ENCODE measurements at places on chromosomes 7 and 10. TPM values are rescaled to one million over a fixed set of nuclear protein-coding genes. Genes with fewer than 3 reads are reported as not detected.

- no peak for DNase-seq
- peaks cover 21% of the 10 kb centered on the region for H3K4me1 ChIP-seq
- no peak overlapping the region for H3K27ac ChIP-seq
- H3K4me3 ChIP-seq = no peak overlapping the region
Observed at GRCh38 chr7:55087521-55087961, 68.7 kb downstream of the EGFR start.

DNA sequence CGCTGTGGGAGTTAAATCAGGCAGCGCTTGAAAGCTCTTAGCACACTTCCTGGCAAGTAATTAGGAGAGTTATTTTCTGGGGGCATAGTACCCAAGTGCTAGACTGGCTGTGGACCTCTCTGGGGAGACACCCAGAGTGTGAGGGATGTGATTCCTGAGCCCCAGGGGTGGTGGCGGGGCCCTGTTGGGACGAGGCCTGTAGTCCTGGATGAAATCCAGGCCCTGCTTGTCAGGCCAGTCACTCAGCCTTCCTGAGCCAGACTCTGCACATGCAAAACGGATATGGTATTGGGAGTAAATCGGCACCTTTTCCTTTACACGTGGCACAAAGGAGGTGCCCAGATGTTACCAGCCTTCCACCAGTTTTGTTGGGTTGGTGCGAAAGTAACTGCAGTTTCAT is 31.2 kb downstream of the TRRAP start:
- no peak for DNase-seq
- no peaks in the 10 kb centered on the region for H3K4me1 ChIP-seq
- H3K27ac ChIP-seq = no peak overlapping the region
- no peaks in the 10 kb centered on the region for H3K27me3 ChIP-seq
- H3K36me3 ChIP-seq = peaks cover 35% of the 10 kb centered on the region

The MOGAT3 gene
- not detected for total RNA-seq

GRCh38 chr7:111089822-111090426 is 1.0 kb upstream of the LRRN3 start:
- H3K4me3 ChIP-seq = no peak overlapping the region
- no peaks in the 10 kb centered on the region for H3K27me3 ChIP-seq
- peaks cover 26% of the 10 kb centered on the region for H3K4me1 ChIP-seq
- H3K27ac ChIP-seq = no peak overlapping the region

The SFRP5 gene
- total RNA-seq = 81.0 TPM

DNA sequence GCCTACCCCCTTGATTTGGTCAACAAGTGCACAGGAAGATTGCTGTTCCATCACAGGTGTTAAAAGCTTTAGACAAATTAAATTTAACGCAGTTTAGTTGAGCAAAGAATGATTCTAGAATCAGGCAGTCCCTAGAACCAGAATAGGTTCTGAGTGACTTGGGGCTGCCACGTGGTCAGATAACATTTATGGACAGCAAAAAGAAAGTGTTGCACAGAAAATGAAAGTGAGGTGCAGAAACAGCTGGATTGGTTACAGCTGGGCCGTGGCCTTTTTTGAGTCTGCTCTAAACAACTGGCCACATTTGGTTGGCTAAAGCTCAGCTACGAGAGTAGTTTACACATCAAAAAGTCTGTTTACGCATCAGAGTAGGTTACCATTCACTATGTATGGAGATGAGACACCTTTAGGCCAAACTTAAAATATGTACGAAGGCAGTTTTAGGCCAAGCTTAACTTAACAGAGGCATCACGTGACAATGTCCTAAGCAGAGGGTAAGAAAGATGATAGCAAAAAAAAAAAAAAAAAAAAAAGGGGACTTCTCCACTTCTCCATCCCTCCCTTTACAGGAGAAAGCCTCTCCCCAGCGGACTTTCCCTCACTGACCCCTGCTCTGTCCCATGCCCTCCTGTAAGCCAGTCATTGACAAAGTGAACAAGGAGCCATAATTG is 133.2 kb upstream of the PRR15 start:
- no peaks in the 10 kb centered on the region for H3K27me3 ChIP-seq
- H3K36me3 ChIP-seq = no peaks in the 10 kb centered on the region
- no peak for DNase-seq
- no peak overlapping the region for H3K27ac ChIP-seq

GRCh38 chr7:50673096-50673495 is 107.9 kb upstream of the DDC start:
- no peaks in the 10 kb centered on the region for H3K27me3 ChIP-seq
- DNase-seq = no peak
- H3K36me3 ChIP-seq = peaks cover 28% of the 10 kb centered on the region

The PEX1 gene
- total RNA-seq = 26.8 TPM

DNA sequence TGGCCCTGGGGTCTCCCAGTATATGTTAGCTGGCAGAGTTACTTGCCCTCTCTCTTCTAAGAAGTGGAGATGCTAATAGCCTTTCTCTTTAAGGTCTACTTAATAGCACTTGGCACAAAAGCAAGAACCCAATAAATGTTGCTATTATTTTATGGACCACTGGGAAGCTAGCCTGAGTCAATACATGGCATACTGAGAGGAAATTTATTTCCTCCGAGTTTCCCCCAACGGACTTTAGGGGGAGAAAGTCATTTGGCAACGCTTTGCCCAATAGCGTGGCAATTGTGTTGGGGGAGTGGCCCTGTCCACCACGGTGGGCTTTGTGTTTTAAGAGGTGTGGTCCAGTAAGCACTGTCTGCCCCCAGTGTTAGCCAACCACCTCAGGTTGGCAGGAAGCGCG is 87.4 kb upstream of the SMNDC1 start:
- peaks cover 34% of the 10 kb centered on the region for H3K4me1 ChIP-seq
- no peaks in the 10 kb centered on the region for H3K27me3 ChIP-seq
- no peak overlapping the region for H3K4me3 ChIP-seq

- no peak for DNase-seq
- H3K27me3 ChIP-seq = no peaks in the 10 kb centered on the region
- no peak overlapping the region for H3K4me3 ChIP-seq
- no peak overlapping the region for H3K27ac ChIP-seq
- H3K36me3 ChIP-seq = peaks cover 10% of the 10 kb centered on the region
Observed at GRCh38 chr7:111927353-111928019, 278.7 kb downstream of the DOCK4 start.

- DNase-seq = no peak
- H3K27me3 ChIP-seq = no peaks in the 10 kb centered on the region
- peaks cover 4% of the 10 kb centered on the region for H3K4me1 ChIP-seq
Observed at GRCh38 chr7:88806280-88807037, 10.9 kb upstream of the TEX47 start.

- H3K4me3 ChIP-seq = no peak overlapping the region
- H3K36me3 ChIP-seq = no peaks in the 10 kb centered on the region
- no peak overlapping the region for H3K27ac ChIP-seq
- H3K4me1 ChIP-seq = peaks cover 13% of the 10 kb centered on the region
- peaks cover 39% of the 10 kb centered on the region for H3K27me3 ChIP-seq
Observed at GRCh38 chr10:114103284-114103683, 59.6 kb downstream of the ADRB1 start.

GRCh38 chr10:50622706-50623662 is 772 bp downstream of the SGMS1 start:
- peak overlapping the region; percentile 88 for H3K4me3 ChIP-seq
- H3K27ac ChIP-seq = peak overlapping the region; percentile 99
- H3K36me3 ChIP-seq = no peaks in the 10 kb centered on the region
- peak; percentile 22 for DNase-seq

GRCh38 chr10:44883593-44884331 is 27.4 kb upstream of the TMEM72 start:
- peaks cover 11% of the 10 kb centered on the region for H3K4me1 ChIP-seq
- DNase-seq = no peak
- H3K27me3 ChIP-seq = peaks cover 38% of the 10 kb centered on the region
- no peaks in the 10 kb centered on the region for H3K36me3 ChIP-seq
- H3K27ac ChIP-seq = no peak overlapping the region
- no peak overlapping the region for H3K4me3 ChIP-seq

The PARD3 gene
- total RNA-seq = 85.3 TPM

- peak; percentile 31 for DNase-seq
- H3K4me1 ChIP-seq = peaks cover 1% of the 10 kb centered on the region
- H3K27me3 ChIP-seq = peaks cover 54% of the 10 kb centered on the region
- no peak overlapping the region for H3K27ac ChIP-seq
Observed at GRCh38 chr7:100632951-100633717, 8.2 kb downstream of the TFR2 start.

GRCh38 chr10:69837261-69837660 is 35.6 kb downstream of the COL13A1 start:
- H3K4me3 ChIP-seq = no peak overlapping the region
- no peak for DNase-seq
- no peaks in the 10 kb centered on the region for H3K36me3 ChIP-seq
- H3K27me3 ChIP-seq = peaks cover 51% of the 10 kb centered on the region
- H3K27ac ChIP-seq = no peak overlapping the region

- peaks cover 1% of the 10 kb centered on the region for H3K4me1 ChIP-seq
- no peak overlapping the region for H3K27ac ChIP-seq
- H3K36me3 ChIP-seq = no peaks in the 10 kb centered on the region
Observed at GRCh38 chr10:4656576-4657194, 169.3 kb upstream of the AKR1E2 start.

GRCh38 chr7:112446431-112446830 is 3.8 kb upstream of the IFRD1 start:
- no peaks in the 10 kb centered on the region for H3K27me3 ChIP-seq
- H3K27ac ChIP-seq = peak overlapping the region; percentile 0
- no peak overlapping the region for H3K4me3 ChIP-seq
- DNase-seq = no peak
- H3K36me3 ChIP-seq = no peaks in the 10 kb centered on the region

GRCh38 chr7:98974205-98974604 is 95.9 kb downstream of the TRRAP start:
- no peaks in the 10 kb centered on the region for H3K4me1 ChIP-seq
- H3K4me3 ChIP-seq = no peak overlapping the region

The EPHB6 gene
- 24.8 TPM for total RNA-seq

The FAM25C gene
- total RNA-seq = not detected

The GDF2 gene
- total RNA-seq = not detected

GRCh38 chr7:114788706-114789105 is 133.2 kb upstream of the MDFIC start:
- H3K27ac ChIP-seq = no peak overlapping the region
- no peak for DNase-seq
- H3K27me3 ChIP-seq = no peaks in the 10 kb centered on the region

- H3K27ac ChIP-seq = no peak overlapping the region
- H3K4me3 ChIP-seq = no peak overlapping the region
- H3K4me1 ChIP-seq = no peaks in the 10 kb centered on the region
- H3K27me3 ChIP-seq = peaks cover 3% of the 10 kb centered on the region
Observed at GRCh38 chr10:23001901-23002516, 74.2 kb downstream of the ARMC3 start.

DNA sequence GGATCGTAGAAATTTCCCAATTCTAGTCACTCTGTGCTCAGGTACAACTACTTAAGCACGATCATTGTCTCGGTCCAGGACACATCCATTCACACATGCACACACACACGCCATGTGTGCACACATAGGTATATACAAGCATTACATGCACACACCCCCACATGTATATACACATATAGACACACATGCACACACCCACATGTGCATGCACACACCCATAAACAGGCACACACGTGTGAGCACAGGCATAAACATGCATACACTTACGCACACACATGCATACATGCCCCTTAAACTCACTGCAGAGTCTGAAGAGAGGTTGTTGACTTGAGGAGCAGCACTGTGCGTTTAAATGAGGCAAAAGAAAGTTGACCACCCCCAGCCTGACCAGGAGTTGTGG is 32.5 kb upstream of the INSIG1 start:
- no peak overlapping the region for H3K4me3 ChIP-seq
- H3K27me3 ChIP-seq = peaks cover 36% of the 10 kb centered on the region
- DNase-seq = no peak
- H3K27ac ChIP-seq = no peak overlapping the region
- no peaks in the 10 kb centered on the region for H3K4me1 ChIP-seq
- no peaks in the 10 kb centered on the region for H3K36me3 ChIP-seq

- no peak for DNase-seq
- H3K36me3 ChIP-seq = no peaks in the 10 kb centered on the region
- no peaks in the 10 kb centered on the region for H3K4me1 ChIP-seq
- H3K4me3 ChIP-seq = no peak overlapping the region
- H3K27me3 ChIP-seq = no peaks in the 10 kb centered on the region
- H3K27ac ChIP-seq = no peak overlapping the region
Observed at GRCh38 chr7:83065714-83066113, 97.0 kb downstream of the PCLO start.

GRCh38 chr7:128031901-128032604 is 816 bp upstream of the LRRC4 start:
- peak overlapping the region; percentile 82 for H3K4me3 ChIP-seq
- H3K27ac ChIP-seq = peak overlapping the region; percentile 91
- H3K36me3 ChIP-seq = peaks cover 8% of the 10 kb centered on the region

The CDCA7L gene
- 53.0 TPM for total RNA-seq

The GSDME gene
- 25.0 TPM for total RNA-seq

The GIMAP6 gene
- total RNA-seq = not detected

DNA sequence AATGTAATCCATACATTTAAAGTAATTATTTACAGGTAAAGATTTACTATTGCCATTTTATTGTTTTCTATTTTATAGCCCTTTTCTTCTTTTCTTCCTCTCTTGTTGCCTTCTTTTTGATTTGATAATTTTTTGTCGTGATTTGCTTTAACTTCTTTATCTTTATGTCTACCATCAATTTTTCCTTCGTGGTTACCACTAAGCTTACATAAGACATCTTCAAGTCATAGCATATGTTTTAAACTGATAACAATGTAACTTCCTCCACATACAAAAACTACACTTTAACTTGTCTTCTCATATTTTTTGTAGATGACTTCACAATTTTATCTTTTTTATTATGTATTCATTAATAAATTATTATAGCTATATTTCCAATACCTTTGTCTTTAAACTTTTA is 316.6 kb downstream of the PLXDC2 start:
- H3K27ac ChIP-seq = no peak overlapping the region
- H3K4me1 ChIP-seq = peaks cover 6% of the 10 kb centered on the region
- DNase-seq = no peak
- H3K4me3 ChIP-seq = no peak overlapping the region

The ESYT2 gene
- total RNA-seq = 30.0 TPM

The CEP41 gene
- total RNA-seq = 29.3 TPM

GRCh38 chr7:106220307-106220706 is 64.5 kb downstream of the NAMPT start:
- no peaks in the 10 kb centered on the region for H3K36me3 ChIP-seq
- H3K4me3 ChIP-seq = no peak overlapping the region

The OR2A12 gene
- total RNA-seq = not detected

- no peak overlapping the region for H3K4me3 ChIP-seq
- H3K27me3 ChIP-seq = no peaks in the 10 kb centered on the region
- H3K27ac ChIP-seq = no peak overlapping the region
- no peak for DNase-seq
Observed at GRCh38 chr7:14934839-14935238, 32.3 kb upstream of the DGKB start.

All from progenitor cell of endocrine pancreas (in vitro differentiated cells).